ENCODE measurements at places on chromosomes 13 and 19.

GRCh38 chr13:87259479-87260083, 411.6 kb upstream of the SLITRK5 start:
- peak; percentile 35 for DNase-seq

GRCh38 chr19:1856698-1857603, 6.4 kb downstream of the KLF16 start:
- DNase-seq, result no peak

DNA sequence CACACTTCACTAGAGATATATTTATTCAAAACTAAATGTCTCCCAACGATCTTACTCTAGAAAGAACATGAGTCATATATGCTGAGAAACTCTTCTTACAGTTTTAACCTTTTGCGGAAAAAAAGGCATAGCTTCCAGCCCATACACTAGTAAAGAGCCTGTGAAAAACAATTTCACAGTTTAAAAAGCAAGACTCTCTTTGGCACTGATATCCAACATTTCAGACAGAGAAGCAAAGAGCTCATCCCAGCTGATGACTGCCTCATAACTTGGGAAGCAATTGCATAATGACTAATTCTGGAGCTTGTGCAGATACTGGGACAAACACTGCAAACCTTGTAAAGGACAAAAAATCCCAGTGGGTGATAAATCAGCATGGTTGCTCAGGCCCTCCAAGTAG, 88.0 kb downstream of the ENOX1 start:
- no peak for DNase-seq

- DNase-seq, result no peak
Measured at GRCh38 chr19:55224038-55224665, 4.4 kb downstream of the TMEM86B start.

GRCh38 chr19:38020311-38020710, 113.3 kb downstream of the SIPA1L3 start:
- no peak for DNase-seq

All from DMS53 (cell line).